Spinal cord (tissue), 10 donors: ENCODE measurements at places on chromosomes 13 and 19.

DNA sequence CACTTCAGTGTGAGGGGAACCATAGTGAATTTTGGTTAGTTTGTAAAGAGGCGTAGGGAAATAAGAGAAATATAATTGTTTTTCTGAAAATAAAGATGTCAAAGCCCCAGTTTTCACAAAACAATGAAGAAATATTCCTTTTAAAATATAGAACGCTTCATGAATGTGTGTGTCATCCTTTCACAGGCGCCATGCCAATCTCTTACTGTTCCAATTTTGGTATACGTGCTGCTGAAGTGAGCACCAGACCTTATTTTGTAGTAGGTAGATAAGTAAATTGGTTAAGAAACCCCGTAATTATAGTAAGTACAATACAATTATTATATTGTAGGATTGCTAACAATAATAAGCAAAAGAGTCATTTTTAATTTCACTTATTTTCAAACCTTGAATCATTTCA is 43.3 kb downstream of the NAA16 start:
- DNase-seq = no peak

DNA sequence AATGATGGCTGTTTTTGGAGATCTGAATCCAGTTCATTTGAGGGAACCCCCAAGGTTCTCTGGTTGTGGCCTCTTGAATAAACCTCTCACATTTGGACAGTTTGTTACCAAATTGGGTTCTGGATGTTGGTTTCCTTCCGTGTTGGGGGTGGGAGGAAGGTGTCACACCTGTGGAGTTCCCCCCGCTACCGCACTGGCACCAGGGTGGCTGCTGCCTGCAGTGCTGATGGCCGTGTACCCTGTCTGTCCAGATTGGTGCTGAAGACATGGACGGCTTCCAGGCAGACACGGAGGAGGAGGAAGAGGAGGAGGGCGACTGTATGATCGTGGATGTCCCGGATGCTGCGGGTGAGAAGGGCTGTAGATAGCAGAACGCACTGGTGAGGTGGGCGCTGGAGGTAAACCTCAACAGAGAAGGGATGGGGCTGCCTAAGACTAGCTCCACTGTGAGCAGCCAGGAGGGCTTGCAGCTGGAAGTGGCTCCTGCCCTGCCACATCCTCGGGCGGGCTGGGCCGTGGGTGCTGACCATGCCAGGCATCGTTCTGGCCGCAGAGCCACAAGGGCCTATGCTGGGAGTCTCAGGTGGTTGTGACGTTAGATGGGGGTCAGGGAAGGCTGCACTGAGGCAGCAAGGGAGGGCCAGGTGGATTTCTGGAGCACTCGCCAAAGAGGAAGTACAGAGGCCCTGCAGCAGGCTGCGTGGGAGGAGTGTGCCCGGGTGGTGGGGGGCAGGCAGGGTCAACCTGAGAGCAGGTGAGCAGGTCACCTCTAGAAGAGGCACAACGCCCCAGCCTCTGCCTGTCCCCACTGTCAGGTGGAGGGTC is 15.4 kb downstream of the UBXN6 start:
- no peak for DNase-seq

DNA sequence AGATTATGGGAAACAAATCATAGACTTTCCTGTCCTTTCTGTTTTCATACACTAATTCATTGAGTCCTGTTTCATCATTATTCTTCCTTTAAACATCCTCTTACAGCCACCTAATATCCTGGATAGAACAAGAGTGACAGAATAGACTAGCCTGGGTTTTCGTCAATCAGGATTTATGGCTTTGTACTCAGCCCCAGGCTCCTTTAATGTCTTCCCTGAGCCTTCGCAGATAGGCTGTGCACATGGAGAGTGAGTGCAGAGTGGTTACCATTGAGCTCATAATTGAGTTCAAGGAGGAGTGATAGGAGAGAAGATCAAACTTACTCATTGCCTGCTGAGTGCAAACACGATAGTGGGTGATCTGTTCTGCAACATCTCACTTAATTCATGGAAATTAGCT is 304.9 kb downstream of the TDRD3 start:
- no peak for DNase-seq

DNA sequence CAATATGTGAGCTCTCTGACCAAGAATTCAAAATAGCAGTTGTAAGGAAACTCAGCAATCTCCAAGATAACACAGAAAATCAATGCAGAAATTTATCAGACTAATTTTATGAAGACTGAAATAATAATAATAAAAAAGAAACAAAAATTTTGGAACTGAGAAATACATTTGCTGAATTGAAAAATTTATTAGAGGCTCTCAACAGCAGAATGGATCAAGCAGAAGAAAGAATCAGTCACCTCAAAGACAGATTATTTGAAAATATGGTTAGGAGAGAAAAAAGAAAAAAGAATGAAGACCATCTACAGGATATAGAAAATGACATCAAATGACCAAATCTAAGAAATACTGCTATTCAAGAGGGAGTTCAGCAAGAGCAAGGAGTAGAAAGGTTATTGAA is 75.6 kb downstream of the RFC3 start:
- no peak for DNase-seq

DNA sequence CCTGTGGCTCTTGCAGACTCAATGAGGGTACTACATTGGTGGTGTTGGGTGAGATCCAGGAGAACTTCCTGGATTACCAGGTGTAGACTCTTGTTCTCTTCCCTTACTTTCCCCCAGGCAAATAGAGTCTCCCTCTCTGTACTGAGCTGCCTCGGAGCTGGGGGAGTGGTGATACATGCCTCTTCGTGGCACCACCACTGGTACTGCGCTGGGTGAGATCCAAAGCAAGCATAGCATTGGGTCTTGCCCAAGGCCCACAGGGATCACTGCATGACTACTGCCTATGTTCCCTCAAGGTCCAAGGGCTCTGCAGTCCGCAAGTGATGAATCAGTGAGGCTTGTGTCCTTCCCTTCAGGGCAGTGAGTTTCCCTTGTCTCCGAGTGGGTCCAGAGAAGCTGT is 81.6 kb downstream of the COG6 start:
- no peak for DNase-seq

DNA sequence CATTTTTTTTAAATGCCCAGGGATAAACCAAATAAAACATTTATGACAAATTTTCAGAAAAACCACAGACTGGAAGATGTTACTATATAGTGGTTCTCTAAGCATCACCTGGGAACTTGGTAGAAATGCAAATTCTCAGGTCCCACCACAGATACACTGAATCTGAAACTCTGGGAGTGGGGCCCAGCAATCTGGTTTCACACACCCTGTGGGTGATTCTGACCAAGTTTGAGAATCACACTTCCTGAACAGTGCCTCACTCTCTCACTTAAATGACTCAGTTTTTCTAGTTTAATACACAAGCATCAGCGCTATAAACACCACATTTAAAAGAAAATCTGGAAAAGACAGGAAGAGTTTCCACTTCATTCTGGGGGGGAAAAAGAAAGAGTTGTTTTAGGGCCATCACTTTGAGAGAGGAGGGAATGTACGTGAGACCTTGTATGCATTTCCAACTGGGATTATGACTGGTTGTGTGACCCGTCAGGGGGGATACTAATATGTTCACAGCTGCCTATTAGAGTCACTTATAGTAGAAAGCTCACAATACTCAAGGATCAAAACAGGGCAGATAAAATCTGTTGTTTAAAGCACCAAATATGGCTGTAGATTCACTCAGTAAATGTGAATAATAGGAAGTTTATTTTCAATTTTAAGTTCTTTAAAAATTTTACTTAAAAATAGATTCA is 567.7 kb downstream of the GPC6 start:
- no peak for DNase-seq

- no peak for DNase-seq
These were observed 223.9 kb upstream of the MIR17HG start for GRCh38 chr13:91123456-91124127.

GRCh38 chr19:42563352-42564210 is 31.1 kb downstream of the CEACAM8 start:
- peak; percentile 84 for DNase-seq

- DNase-seq = no peak
These were observed 6.0 kb downstream of the GJB2 start for GRCh38 chr13:20186771-20187170.

DNA sequence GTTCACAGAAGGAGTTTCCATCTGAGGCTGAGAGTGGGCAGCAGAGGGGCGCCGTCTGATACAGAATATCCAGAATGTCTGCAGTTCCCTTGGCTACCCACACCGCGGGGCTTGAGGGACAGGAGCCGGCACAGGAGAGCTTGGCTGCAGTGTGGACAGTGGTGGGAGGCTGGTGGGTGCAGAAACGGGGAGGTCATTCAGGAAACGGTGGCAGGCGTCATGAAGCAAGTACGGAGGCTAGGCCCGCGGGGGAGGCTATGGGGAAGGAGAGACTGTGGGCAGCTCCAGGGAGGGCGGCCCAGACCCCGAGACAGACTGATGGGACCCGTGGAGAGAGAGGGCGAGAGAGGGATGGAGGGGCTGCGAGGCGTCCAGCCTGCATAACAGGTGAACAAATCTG is 55.2 kb upstream of the UQCRFS1 start:
- DNase-seq = no peak
